ENCODE measurements at places on chromosomes 11 and 22.
A peak's percentile ranks its signal among the peaks of the same experiment; 100 is the strongest.

DNA sequence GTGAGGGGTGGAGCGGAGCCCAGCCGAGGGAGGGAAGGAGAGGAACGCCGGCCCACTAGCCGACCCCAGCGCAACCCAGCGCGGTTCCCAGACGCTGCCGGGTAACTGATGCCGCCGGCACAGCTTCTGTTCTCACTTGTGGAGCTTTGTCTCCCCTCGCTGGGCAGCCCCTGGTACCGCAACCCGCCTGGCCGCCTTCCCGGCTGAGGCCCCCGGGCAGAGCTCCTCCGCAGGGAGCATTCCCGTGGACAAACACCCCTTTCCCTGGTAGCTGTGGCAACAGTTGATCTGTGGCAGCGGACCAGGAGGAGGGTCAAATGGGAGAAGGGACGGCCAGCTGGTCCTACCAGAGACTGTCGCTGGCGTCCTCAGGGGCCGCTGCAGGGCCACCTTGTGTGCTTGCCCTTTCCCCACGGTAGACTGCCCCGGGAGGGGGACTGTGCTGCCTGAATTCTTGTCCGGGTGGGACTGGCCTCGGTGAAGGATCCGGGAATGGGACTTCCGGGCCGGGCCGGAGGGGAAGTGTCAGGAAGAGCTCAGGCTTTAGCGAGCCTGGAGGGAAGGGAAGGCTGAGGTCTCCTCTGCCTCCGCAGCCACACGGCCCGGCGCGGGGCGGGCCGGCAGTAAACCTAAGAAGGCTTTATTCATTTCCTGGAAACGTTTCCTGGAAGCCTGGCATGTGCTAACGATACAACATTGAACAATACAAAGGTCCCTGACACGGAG is 468.0 kb downstream of the OPCML start:
- no peak for DNase-seq

- no peak for DNase-seq
Observed at GRCh38 chr11:96744697-96745096, 354.9 kb downstream of the JRKL start.

GRCh38 chr11:60970369-60970774 is 1.1 kb upstream of the CD6 start:
- peak; percentile 80 for DNase-seq

- no peak for DNase-seq
Observed at GRCh38 chr11:115869780-115870431, 365.7 kb upstream of the CADM1 start.

- no peak for DNase-seq
Observed at GRCh38 chr11:47270331-47271271, 668 bp downstream of the MADD start.

DNA sequence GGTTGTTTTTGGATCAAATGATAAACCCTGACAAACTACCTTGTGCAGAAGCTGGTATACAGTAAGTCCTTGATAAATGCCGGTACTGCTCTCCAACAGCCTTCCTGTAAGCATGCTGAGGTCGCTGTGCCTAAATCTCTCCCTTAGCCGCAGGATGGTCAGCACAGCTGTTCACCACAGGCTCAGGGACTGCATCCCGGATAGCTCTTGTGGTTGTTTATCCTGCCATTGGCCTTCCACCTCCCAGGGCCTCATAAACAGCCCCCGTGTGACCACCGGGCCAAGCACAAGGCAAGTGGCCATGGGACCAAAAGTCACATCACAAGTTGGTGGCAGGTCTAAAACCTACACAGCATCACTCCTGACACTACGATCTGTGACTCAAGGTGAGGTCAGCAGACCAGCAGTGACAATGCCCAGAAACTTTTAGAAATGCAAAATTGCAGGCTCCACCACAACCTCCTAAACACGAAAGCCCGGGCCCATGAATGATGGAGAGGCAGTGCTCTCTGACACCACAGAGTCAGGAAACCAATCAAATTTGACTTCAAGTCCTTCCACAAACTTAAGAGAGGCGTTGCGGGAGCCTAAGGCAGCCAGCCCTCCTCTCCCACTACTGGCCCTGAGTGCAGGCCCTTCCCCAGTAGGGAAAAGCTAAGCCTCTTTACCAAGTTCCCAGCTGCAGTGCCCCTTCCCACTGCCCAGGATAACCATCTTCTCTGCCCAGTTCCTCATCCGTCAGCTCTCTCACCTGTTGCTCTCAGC is 3.9 kb downstream of the SPATA19 start:
- no peak for DNase-seq

- no peak for DNase-seq
Observed at GRCh38 chr11:99327527-99327926, 306.8 kb downstream of the CNTN5 start.

DNA sequence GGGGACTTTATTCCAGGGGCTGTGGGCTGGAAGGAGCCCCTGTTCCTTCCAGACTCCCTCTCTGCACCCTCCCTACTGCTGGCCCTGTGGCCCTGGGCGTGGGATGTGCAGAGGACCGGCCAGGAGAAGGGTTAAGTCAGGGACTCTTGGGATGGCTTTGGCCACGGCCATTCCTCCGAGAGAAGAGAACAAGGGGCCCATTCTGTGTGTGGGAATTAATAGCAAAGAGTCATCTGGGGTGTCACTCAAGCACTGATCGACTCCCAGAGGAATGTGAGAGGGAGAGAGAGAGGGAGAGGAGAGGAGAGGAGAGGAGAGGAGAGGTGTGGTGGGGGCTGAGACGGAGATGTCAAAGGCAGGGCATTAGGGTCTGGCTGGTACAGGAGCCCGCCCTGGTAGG is 14.2 kb upstream of the SOX10 start:
- DNase-seq = no peak

- DNase-seq = no peak
Observed at GRCh38 chr22:24466716-24467328, 28.3 kb upstream of the UPB1 start.

DNA sequence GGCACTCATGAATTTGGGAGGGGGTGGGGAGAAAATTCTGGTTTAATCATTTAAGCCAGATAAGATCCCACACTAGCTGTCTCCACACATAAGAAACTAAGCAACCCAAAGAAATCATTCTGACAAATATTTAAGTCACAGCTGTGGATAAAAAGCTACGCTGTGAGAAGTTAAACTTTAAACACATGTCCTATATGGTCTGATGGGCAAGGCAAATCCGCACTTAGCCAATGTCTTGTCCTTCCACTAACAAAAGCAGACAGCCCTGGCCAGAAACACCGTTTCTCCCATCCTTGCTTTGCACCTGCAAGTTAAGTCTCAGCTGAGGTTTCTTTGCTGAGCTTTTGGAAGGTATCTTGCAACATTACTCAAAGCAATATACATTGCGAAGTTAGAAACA is 68.0 kb downstream of the ETS1 start:
- no peak for DNase-seq

GRCh38 chr11:47504910-47505309 is 48.0 kb downstream of the CELF1 start:
- DNase-seq = no peak

- DNase-seq = peak; percentile 49
Observed at GRCh38 chr22:43151251-43152002, at the start of gene TSPO. TSPO (plus strand) TSS chr22:43151559; CDS start chr22:43159239, 7,680 bp downstream.

- DNase-seq = no peak
Observed at GRCh38 chr22:41367680-41368542, 13.8 kb upstream of the TEF start.

DNA sequence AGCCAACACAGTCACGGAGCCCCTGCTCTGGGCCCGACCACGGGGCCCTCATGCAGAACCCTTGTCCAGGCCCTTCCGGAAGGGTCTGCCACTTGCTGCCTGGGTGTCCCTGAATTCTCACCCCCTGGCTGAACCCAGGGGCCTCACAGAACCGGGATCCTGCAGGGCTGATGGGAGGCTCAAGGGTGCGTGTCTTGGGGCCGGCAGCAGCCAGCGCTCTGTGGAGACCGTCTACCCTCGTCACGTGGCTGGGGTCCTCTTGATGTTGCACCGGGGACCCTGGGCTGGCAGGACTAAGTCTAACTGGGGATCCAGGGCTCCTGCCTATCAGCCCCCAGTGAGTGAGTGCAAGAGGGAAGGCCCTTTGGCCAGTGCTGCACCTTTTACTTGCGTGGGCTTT is 19.3 kb upstream of the CCDC188 start:
- no peak for DNase-seq

- DNase-seq = no peak
Observed at GRCh38 chr11:16857186-16857585, 118.7 kb downstream of the C11orf58 start.

DNA sequence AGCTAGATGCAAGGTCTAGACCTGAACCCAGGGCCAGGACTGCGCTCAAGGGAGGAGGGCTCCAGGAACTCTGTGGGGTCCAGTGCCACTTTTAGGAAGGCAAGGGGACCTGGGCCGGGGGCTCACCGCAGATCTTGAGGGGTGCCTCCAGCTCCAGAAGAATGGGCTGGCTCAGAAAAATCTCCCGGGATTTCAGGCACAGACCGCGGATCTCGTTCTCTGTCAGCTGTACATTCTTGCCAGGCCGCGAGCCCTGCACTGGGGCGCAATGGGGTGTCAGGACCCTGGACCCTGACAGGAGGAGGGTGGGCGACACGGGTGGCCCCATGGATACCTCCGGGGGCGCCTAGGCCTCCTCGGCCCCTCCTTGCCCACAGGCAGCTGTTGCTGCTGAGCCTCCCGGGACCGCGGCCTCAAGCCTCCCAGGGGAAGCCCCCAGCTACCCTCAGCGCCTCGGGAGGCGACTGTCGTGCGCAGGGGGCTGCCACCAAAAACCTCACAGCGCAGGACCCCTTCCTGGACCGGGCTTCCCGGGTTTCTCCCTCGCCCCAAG is 640 bp downstream of the PPP1CA start:
- DNase-seq = no peak

- no peak for DNase-seq
Observed at GRCh38 chr22:26993886-26994285, 336.5 kb downstream of the MIAT start.
